ENCODE measurements at places on chromosomes 7 and 10. TPM values are rescaled to one million over a fixed set of nuclear protein-coding genes. Genes with fewer than 3 reads are reported as not detected.
A peak's percentile ranks its signal among the peaks of the same experiment; 100 is the strongest.

Gene LMOD2
- total RNA-seq: not detected

Gene VGF
- total RNA-seq: 0.16 TPM

Gene PNLIP
- not detected for total RNA-seq

Gene ITPRID1
- total RNA-seq: 2.6 TPM

- peak; percentile 37 for DNase-seq
Measured at GRCh38 chr7:106598663-106599342, 62.2 kb downstream of the CCDC71L start.

- DNase-seq: no peak
Measured at GRCh38 chr10:4066581-4067390, 281.8 kb upstream of the KLF6 start.

GRCh38 chr7:144649120-144649519 lies 186.7 kb downstream of the TPK1 start:
- DNase-seq: no peak

DNA sequence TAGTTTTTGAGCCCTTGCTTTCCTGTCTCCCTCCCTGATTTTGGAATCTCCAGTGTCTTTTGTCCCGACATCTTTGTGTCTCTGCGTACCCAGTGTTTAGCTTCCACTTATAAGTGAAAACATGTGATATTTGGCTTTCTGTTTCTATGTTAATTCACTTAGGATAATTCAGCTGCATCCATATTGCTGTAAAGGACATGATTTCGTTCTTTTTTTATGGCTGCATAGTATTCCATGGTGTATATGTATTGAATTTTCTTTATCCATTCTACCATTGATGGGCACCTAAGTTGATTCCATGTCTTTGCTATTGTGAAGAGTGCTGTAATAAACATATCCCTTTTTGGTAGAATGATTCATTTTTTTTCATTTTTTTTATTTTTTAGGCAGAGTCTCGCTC lies 48.3 kb downstream of the ADK start:
- no peak for DNase-seq

- no peak for DNase-seq
Measured at GRCh38 chr10:62866451-62866850, 50.3 kb upstream of the EGR2 start.

DNA sequence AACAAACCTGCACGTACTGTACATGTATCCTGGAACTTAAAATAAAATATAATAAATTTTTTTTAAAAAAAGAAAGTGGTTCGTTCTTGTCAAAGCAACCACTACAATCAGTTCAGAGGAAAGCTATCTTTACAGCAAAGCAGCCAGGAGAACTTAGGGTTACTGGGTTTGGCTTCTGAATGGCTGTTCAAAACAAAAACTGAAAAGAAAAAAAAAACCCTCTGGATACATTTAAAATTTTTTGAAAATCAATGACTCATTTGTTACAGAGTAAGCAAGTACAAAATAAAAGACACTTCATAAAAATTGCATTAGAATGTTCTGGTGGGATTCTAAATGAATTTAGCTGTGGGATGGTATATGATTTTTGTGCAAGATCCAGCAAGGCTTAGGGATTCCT lies 28.6 kb upstream of the ADD3 start:
- DNase-seq: no peak

DNA sequence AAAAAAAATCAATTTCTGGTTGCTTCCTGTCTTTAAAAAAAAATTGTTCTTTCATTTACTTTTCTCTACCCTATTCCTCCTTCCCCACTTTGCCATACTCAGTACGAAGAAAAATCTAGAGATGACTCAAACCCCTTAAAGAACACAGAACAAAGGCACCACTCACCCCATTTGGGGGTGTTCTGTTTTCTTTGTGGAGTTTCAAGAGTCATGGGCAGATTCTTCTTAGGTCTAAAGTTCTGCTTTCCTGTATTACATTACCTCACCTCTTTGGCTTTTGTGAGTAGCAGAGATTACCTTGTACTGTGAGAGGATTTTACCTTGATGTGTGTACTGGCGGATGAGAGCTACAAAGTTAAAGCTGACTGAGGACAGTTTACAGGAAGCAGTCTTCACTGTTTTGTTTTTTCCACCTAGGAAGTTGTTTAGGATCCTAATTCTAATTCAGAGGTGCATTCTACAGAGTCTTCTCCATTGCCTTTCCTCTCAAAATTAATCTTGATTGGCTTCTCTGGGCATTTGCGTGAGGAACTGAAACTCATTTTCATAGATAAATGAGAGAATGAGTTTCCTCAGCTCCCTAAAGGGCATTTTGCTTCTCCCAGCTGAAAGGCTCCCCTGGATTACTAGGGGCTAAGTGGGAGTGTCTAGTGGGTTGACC lies 20.7 kb downstream of the AVL9 start:
- DNase-seq: no peak

GRCh38 chr10:110898391-110898790 lies 20.6 kb downstream of the BBIP1 start:
- DNase-seq: no peak

DNA sequence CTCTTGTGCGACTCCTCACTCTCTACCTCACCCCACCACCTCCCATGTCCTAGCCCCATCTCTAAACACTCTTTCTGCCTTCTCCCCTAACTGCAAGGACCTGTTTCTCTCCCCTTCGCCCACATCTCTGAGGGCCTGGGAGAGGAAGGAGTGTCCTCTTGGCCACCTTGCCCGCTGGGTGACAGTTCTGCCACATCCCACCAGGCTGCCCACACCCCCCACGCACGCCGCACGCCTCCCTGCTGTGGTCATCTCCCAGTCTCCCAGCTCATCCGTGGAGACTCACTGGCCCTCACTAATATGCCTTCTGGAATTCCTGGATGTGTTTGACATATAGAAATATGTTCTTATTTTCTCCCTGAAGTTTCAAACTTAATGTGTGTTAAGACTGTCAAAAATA lies 48.5 kb downstream of the GRB10 start:
- no peak for DNase-seq

GRCh38 chr10:123462756-123463155 lies 203.4 kb upstream of the GPR26 start:
- DNase-seq: no peak
